ENCODE measurements at places on chromosomes 2 and 18.

DNA sequence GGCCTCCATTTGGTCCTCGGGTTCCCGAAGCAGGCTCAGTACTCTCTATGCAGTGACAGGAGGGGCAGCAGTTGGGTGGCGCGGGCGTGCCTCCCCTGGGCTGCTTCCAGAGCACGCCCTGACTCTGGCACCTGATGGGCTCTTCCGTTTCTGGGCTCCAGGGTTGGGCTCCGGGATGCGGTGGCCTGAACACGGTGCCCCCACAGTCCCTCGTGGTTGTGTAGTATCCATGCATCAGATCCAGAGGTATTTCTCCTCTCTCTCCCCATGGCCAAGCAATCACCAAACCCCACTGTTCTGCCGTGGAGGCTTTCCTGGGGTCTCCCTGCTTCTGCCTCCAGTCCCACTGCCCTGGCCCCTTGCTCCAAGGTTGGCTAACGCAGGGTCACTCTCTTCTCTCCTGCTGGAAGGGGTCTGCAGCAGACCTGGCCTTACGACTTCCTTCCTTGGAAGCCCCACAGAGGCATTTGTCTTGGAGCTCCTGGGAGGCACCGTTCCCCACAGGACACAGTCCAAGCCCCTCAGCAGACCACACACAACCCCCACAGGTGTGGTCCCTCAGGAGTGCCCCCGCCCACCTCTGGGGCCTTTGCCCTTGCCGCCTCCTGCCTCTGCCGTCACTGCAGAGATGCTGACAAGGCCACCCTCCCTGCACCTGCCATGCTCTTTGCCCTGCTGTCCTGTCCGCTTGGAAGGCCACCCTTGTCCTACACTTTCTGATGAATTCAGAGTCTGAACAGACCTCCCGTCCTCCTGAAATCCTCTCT lies 136.6 kb upstream of the ASB18 start:
- no peak for DNase-seq

GRCh38 chr2:191713837-191714236 lies 35.9 kb downstream of the NABP1 start:
- DNase-seq: no peak

DNA sequence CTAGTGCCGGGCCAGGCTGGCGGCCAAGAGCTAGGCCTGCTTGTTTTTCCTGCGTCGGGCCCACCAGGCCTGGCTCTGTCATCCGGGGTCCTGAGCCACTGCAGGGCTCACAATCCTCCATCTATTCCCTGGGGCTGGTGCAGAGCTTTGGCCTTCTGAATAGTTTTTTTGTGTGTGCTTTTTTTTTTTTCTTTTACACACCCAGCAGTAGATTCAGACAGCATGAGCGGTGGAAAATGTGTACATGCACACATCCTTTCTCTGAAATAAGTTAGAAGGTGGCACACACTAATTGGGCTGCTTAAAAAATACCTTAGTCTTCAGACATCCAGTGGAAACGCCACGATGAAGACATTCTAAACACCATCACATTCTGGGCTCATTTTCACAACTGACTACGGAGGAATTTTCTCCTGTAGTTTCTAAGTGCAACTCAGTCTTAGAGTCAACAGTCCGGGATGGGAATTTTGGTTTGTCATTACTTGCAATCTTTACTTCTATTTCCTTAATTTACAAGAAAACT lies 6.1 kb downstream of the ZFP36L2 start:
- no peak for DNase-seq

GRCh38 chr2:240024766-240025165 lies 376 bp downstream of the NDUFA10 start:
- DNase-seq: no peak

- no peak for DNase-seq
These were observed 79.3 kb upstream of the CD28 start for GRCh38 chr2:203626952-203627681.

- DNase-seq: no peak
These were observed 93.5 kb upstream of the SPATS2L start for GRCh38 chr2:200212862-200213425.

- DNase-seq: peak; percentile 61
These were observed 100.7 kb upstream of the MCFD2 start for GRCh38 chr2:47016172-47016913.

GRCh38 chr2:102074152-102074783 lies 68.3 kb upstream of the IL1R1 start:
- no peak for DNase-seq

- DNase-seq: no peak
These were observed 184.6 kb downstream of the ZFP36L2 start for GRCh38 chr2:43041661-43042360.

DNA sequence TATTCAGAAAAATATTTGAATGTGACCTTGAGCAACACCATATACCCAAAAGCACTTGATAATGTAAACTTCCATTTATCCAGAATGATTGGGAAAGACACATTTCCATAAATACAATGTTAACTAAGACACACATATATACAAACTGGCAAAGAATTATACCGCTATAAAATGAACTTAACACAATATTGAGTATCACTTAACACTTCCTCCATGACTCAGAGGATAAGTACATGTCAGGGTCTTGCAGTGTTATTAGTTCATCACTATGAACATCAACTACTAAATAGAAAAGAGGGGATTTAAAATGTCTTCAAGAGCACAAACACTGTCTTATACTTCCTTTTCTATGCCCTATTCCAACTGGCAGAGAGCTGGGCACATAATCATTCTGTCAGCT lies 18.6 kb downstream of the WDSUB1 start:
- no peak for DNase-seq

- peak; percentile 80 for DNase-seq
These were observed at the start of gene SS18 for GRCh38 chr18:26090130-26091046. SS18 (minus strand) TSS chr18:26090613; CDS start chr18:26090569, 44 bp downstream.

GRCh38 chr2:212193056-212193455 lies 345.5 kb downstream of the ERBB4 start:
- DNase-seq: no peak

GRCh38 chr2:181444654-181445053 lies 12.5 kb upstream of the ITGA4 start:
- DNase-seq: no peak

GRCh38 chr2:219908538-219908937 lies 281.1 kb downstream of the SLC4A3 start:
- DNase-seq: no peak
